NT2/D1 (cell line): ENCODE measurements at places on chromosomes 7 and 10.

DNA sequence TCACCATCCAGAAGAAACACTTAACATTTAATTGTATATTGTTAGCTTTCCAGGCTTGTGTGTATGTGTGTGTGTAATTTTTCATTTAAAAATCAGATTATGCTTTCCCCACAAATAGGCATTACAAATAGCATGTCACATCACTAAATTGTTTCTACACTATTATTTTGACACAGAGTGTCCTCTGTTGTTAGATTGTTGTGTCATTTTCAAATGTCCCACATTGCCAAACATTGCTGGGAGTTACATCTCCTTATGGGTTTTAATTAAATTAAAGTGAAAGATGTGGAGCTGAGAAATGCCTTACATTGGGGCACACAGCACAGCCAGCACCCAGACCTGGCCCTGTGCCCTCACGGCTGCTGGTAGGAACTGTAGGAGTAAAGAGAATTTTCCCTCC is 295.6 kb downstream of the ZEB1 start:
- DNase-seq = no peak

DNA sequence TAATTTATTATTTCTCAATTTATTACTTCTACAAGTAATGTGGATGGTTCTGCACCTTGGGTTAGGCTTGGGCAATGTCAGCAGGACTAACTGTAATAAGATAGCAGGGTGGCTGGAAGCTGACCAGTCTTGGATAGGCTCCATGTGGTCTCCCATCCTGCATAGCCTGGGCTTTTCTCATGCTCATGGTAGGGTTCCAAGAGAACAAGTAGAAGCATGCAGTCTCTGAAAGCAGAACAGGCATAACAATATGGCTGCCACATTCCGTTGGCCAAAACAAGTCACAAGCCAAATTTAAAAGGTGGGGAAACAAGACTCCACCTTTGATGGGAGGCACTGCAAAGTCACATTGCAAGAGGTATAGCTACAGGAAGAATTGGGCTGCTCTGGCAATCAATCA is 98.6 kb upstream of the MDFIC start:
- DNase-seq = peak; percentile 59

DNA sequence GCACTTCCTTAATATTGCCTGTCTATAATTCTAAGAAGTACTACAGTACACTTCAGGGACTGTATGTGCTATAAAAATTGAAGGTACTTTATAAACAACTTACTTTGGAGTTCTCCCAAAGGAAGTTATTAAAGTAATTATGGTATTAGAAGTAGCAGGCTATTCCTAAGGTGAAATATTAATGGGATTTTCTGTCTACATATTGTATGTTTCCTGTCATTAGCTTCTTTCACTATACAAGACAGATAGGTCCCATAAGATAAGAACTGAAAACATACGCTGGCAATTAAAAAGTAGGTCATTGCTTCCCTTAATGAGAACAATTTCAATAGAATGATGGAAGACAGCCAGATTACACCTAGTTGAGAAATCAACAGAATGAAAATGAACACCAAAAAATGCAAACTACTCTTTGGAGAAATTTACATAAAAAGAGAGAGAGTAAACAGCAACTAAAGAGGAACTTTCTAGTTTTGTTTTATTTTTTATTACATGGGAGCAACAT is 147.0 kb downstream of the HBP1 start:
- no peak for DNase-seq

DNA sequence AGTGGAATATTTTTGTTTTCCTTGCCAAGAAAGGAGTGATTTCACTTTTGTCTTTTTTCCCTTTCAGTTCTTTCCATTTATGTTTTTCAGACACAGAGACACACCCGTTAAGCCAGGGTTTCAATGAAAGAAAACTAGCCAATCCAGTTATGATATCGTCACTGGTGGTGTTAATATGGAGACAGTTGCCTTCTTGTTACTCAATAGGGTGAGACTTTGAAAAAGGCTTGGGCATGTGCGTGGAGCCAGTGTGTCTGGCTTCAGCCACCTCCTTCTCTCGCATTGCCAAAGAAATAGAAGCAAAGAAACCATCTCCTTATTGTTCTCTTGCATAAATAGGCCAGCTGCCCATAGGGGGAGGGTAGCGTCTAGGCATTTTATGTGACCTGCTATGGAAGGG is 84.1 kb upstream of the DLX6 start:
- no peak for DNase-seq

GRCh38 chr7:130948822-130949221 is 214.8 kb upstream of the KLF14 start:
- no peak for DNase-seq

- DNase-seq = no peak
Observed at GRCh38 chr7:68699090-68699711, 899.1 kb upstream of the AUTS2 start.

DNA sequence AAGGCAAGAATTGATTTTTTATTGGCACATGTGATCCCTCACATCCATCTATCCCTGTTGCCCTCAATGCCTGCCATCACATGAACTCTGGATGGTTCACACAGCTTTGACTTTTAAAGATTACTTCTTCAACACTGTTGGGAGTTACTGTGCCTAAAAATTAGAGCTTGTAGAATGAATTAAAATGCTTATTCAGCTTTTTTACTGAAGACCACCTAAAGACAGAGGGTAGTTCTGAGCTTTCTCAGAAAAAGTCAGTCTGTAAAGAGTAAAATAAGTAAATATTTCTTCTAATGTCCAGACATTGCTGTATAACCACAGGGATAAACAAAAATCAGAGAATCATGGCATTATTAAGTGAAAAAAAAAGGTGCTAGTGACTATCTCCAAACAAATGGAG is 93.3 kb upstream of the CSTF2T start:
- DNase-seq = no peak

GRCh38 chr7:4784799-4785198 is 9.4 kb downstream of the AP5Z1 start:
- DNase-seq = no peak

GRCh38 chr7:2719007-2719406 is 31.0 kb downstream of the AMZ1 start:
- DNase-seq = peak; percentile 42

DNA sequence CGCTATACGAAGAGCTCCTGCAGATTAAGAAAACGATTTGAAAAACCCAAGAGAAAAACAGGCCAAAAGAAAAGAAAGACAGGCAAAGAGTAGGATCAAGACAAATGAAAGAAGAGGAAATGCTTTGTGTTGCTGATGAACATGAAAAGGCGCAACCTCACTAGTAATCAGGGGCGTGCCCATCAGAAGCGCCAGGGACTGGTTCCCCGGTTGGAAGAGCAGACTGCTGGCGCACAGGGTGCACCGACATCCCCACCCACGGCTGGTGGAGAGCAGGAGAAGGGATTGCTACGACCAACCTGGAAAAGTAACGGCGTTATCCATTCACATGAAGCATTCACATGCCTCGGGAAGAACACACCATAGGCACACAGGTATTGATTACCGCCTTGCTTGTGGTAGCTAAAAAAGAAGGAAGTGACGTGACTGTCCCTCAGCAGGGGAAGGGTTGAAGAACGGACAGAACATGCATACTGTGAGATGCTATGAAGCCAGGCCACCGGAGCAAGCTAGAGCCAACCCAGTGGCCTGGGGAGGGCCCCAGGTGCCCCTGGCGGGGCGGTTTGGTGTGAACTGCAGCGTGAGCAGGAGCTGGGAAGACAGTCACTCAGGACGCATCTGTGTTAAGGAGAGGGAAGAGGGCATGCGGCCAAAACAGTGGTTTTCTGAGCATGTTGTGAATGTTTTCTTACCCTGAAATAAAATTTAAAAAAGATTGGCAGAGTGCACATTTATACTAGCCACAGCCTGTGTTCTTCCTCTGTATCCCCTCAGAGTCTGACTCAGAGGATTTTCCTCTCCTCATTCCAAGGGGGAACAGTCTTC is 18.3 kb downstream of the AGAP3 start:
- no peak for DNase-seq

- no peak for DNase-seq
Observed at GRCh38 chr10:96153070-96153469, 23.0 kb downstream of the ZNF518A start.

- no peak for DNase-seq
Observed at GRCh38 chr10:11091517-11092102, 73.9 kb downstream of the CELF2 start.

DNA sequence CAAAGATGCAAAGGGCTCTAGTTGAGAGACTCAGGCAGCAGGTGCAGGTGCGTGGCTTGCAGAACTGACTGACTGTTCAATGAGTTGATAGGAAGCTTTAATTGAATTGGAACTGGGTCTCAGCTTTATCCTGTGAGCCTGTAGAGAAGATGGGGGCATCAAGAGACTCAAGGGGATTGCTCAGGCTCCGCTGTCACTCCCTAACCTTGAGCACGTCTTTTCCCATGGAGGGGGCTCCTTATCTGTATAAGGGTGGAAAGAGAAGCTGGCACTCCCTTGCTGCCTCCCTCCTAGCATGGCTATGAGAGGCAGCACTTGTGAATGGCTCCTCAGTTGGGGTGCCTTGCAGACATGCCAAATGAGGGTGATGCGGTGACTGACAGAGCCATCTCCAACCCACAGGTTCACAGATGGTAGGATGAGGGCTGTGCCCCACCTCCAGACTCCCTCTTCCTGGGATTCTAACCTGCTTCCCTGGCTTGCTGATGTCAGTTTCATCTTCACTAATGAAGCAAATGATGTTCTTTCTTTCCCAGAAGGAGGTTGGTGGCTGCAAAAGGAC is 12.4 kb upstream of the PLEKHA1 start:
- DNase-seq = no peak

DNA sequence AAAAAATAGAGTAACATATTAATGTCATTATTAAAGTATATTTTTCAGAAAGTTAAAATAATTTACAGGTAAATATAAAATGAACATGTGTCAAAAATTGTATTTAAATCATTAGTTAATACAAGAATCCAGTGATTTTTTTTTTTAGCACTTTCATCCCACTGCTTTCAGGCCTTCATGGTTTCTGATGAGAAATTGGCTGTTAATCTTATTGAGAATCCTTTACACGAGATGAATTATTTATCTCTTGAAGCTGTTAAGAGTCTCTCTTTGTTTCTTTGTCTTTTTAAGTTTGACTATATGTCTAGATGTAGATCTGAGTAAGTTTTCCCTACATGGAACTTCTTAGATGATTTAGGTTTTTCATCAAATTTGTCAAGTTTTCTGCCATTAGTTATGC is 578.5 kb upstream of the KCND2 start:
- DNase-seq = no peak

DNA sequence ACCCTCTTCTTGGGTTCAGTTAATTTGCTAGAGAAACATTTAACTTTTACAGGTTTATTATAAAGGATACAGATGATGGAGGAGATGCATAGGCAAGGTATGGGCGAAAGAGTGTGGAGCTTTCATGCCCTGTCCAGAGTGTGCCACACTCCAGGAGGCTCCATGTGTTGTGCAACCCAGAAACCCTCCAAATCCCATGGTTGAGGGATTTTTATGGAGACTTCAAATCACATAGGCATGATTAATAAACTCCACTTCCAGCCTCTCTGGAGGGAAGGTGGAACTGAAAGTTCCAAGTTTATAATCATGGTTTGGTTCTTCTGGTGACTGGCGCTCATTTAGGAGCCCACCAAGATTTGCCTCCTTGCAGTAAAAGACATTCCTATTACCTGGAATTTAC is 159.9 kb downstream of the PHTF2 start:
- no peak for DNase-seq

GRCh38 chr7:5397736-5398135 is 25.9 kb downstream of the TNRC18 start:
- DNase-seq = no peak

GRCh38 chr7:78333530-78334425 is 535.2 kb downstream of the PHTF2 start:
- DNase-seq = no peak

- no peak for DNase-seq
Observed at GRCh38 chr10:99850767-99851340, 68.4 kb downstream of the ABCC2 start.

- DNase-seq = no peak
Observed at GRCh38 chr10:124736491-124737136, 7.6 kb downstream of the FAM53B start.

- no peak for DNase-seq
Observed at GRCh38 chr10:117830787-117831212, 215.9 kb downstream of the RAB11FIP2 start.

DNA sequence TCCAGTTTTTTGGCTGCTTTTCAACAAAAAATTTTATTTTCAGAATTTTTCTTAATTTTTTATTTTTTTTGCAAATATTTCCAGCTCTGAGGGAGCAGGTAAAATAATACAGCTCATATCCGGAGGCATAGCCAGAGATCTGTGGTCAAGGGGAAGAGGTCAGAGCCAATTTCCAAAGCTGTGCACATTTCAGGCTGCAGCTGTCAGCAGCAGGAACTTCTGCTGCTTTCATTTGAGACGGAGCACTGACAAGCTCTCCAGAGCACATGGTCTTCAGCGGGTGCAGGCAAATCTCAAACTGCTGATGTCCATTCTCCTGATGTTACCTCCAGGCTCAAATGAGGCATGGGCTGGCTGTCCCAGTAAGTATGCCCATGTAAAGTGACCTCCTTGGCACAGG is 31.1 kb downstream of the SLC26A4 start:
- DNase-seq = no peak

DNA sequence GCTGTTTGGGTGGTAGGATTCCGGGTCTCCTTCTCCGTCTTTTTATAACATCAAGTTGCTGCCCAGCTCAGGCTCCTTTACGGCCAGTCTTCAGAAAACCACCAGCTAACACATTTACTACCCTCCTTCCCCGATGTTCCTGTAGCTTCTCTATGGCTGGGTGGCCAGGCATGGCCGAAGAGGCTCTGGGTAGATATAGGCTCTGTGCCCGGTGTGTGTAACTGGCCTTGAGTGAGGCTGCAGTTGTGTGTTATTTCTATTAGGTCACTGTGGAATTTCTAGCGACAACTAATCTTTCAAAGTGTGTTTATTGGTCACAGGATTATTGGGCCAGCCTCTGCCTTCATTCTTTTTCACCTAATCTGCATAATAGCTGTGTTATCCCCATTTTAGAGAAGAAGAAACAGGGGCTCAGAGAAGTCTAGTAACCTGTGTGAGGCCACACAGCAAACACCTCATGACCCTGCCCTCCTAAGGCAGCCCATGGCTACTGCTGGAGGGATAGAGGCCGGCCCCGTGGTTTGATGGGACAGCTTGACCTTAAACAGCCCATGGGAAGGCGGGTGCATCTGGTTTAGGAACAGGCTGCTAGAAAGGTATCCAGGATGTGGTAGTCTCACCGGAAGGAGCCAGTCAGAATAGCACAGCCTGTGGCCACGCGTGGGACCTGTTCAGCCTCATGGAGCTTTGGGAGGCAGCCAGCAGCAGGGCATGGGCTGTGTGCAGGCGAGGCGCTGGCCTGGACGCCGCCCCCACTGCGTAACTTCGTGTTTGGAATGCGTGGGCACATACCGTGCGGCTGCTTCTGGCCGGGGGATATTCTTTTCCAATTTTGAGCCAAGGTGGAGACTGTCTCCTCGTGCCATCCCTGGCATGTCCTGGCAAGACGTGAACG is 29.7 kb downstream of the HTRA1 start:
- no peak for DNase-seq

DNA sequence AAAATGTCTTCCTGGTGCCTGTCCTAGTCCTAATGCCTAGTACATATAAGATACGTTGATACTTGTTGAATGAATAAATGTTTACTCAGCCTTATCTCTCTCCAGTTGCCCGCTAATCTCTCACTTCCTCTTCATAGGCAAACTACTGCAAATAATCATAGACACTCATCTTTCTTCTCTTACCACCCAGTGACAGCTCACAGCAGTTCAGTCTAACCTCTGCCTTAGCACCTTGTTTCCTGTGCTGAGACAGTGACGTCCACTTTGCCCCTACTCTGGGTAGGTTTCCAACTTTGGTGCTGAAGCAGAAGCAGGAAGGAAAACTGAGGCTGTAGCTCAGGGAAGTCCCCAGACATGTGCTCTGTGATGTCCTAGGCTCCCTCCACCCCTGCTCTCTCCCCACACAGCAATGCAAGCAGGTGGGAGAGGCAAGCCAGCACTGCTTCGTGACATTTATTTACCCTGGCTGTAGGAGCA is 45.5 kb upstream of the RHOBTB1 start:
- DNase-seq = no peak
